ENCODE measurements at places on chromosomes 11 and 22.

DNA sequence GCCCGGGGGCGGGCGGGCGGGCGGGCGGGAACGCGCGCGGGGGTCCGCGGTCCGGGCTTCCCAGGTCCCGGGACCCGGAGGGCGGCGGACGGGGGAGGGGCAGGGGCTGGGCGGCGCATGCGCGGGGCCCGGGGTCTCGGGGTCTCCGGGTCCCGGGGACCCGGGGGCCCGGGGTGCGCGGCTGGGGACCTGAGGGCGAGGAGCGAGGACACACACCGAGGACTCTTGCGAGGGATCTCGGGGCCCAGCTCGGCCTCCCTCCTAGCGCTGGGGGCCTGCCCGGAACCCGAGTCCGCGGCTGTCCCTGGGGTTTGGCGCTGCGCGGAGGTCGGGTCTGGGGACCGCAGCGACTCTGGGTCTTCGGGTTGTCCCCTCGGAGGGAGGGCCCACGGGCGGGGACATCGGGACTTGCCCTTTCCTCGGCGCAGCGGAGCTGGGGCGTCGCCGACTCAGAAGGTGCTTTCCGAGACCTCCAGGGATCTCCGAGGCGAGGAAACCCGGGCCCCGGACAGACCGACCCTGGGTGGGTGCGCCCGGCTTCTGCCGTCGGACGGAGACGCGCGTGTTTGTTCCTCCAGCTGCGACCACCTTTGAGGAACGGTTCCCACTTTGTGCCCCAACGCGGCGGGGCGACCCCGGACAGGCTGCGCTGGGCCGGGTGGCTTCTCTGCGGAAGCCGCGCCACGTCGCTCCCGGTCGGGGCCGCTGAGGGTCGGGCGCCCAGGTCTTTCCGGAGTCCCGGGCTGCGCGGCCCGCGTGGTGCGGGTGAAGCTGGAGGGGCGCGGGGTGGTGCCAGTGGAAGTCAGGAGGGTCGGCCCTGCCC, 540 bp downstream of the PPARA start:
- no peak for DNase-seq

- DNase-seq: peak; percentile 49
Measured at GRCh38 chr11:78110830-78111229, 28.6 kb downstream of the ALG8 start.

GRCh38 chr22:32733923-32734514, 67.5 kb upstream of the TIMP3 start:
- no peak for DNase-seq

DNA sequence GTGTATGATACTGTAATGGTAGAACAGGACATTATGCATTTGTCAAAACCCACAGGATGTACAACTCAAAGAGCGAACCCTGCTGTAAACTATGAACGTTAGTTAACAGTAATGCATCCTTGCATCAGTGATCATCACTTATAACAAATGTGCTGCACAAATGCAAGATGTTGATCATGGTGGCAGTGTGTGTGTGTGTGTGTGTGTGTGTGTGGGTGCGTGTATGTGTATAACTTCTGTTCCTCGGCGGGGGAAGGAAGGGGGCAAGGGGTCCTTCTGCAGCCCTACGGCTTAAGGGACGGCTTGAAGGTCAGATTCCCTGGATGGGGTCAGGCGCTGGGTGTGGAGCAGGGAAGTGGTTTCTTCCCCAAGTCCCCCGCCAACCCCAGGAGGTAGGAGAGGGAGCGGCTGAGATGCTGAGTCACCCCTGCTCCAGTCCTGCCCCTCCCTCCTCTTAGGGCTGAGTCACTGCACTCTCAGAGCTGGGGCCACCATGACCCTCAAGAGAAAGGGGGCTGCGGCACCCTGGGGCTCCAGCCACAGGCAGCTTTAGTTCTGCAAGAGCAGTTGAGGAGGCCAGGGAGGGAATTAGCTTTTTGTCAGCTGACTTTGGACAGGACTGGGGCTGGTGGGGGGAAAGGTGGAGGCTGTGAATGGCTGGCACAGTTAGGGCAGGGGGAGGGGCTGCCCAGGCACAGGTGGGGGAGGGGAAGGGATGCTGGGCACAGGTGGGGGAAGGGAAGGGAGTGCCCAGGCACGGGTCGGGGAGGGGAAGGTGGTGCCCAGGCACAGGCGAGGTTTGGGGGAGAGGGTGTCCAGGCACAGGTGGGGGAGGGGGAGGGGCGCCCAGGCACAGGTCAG, 8.8 kb upstream of the CTSD start:
- DNase-seq: peak; percentile 90

DNA sequence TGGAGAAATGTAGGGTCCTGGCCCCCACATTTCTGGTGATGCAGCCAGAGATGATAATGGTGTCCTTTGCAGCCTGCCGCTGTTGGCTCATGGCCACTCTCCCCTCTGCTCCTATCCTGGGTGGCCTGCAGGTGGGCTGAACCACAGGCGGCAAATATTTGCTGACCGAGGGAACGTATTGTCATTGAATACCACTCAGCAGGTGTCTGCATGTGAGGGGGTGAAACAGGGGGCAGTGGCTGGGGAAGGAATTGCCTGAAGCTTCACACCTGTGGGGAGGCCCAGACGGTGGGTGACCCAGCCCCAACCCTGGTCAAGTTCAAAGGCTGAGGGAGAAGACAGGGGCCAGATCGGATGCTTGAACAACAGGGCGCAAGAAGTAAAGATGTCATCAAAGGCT, 73.3 kb upstream of the WNT11 start:
- DNase-seq: no peak

GRCh38 chr11:121958971-121959325, 157.1 kb downstream of the BLID start:
- DNase-seq: no peak

DNA sequence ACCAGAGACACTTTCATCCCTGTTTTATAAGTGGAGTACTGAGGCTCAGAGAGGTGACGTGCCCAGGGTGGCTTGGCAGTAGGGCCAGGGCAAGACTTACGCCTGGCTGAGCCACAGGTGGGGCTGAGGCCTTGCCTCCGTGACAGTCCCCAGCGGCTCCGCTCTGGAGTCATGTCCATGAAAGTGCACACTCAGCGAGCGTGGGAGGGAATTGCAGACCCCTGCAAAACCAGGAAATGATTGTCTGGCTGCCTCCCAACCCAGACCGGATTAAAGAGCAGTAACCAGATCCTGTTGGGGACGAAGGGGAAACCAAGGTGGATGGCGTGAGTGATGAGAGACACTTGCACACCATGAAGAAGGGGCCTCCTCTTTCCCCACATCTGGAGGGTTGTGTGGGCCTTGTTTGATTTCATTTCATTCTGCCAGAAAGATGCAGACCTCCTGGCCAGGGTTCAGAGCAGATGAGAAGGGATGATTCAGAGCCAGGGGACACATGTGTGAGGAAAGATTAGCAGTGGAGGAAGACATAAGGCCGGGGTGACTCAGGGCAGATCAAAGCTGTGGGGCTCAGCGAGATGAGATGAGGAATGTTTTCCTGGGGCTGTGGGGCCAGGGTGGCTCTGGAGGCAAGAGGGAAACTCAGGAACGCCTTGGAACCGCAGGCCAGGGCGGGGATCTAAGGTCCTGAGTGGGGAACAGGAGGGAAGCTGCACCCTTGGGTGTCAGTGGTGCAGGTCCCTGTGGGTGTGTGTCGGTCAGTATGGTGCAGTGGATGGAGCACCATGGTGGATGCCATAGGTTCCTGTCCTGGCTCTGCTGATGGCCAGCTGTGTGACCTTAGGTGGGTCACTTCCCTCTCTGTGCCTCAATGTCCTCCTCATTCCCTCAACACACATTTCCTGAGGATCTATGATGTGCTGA, 29.9 kb upstream of the LRRC32 start:
- peak; percentile 95 for DNase-seq

DNA sequence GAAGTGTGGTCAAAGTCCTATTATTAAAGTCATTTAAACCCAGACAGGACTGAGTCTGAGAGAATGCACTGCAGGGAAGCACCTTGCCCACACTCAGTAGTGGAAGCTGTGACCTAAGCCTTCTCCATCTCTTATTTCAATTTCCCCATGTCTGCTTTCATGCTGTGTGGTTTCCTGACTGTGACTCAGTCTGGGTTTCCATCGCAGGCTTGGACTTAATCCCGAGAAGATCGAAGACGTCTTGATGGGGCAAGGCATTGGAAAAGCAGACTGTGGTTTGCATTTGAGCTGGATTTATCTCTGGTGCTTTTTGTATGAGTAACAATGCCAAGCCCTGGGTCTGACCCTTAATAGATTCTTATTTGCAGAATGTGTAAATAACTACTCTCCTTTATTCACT, 238.9 kb downstream of the NTM start:
- DNase-seq: peak; percentile 13

GRCh38 chr11:126414615-126415014, 59.1 kb downstream of the ST3GAL4 start:
- DNase-seq: no peak

DNA sequence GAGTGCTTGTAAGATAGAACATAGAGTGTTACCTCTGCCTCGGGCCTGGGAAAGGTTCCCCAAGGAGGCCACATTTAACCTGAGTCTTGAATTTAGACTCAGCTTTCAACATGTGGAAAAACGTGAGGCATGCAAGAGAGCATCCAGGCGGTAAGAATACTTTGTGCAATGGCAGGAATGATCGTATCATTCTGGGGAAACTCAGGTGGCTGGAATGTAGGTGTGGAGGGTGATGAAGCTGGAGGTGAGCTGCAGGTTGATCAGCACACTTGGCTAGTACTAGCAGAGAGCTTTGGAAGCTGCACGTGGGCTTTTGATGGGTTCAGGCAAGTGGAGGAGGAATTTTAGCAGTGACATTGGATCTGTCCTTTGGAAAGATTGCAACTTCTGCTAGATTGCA, 270.3 kb upstream of the RAG2 start:
- DNase-seq: no peak

DNA sequence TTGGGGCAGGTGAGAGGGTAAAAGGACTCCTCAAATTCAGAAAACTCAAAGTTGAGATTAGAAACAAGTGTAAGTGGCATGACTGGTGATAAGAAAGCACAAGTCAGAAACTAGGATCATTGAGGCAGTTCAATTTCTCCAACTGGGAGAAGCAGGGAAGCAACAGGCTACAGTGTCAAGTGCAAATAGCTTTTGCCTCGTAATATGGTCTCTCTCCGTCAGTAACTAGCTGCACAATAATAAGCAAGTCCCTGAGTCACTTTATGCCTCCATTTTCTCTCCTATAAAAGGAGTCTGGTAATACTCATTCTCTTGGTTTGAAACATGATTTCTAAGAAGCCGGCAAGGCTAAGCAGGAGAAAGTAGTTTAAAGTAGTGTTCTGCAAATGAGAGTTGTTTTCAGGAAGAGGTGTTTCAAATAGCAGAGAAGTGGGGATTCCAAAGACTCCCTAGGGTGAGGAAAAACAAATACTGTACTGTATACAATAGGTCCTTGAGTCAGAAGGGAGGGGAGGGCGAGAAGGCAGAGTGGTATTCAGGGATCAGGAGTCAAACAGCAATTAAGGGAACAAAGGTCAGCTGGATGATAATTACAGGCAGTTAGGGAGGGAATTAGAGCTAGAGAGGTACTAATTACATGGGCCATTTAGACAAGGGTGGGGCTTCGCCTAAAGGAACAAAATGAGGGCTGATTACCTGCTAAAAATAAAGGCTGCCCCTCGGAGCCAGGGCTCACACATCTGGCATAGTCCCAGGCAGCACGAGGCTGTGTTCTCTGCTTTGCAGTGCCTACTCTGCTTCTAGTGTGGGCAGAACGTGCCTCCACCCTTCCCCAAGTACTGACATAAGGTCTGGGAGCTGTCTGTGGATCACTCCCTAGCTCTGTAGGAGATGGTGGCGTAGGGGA, 96.0 kb upstream of the BDNF start:
- no peak for DNase-seq

- DNase-seq: no peak
Measured at GRCh38 chr11:62372871-62373270, 35.6 kb downstream of the ASRGL1 start.

DNA sequence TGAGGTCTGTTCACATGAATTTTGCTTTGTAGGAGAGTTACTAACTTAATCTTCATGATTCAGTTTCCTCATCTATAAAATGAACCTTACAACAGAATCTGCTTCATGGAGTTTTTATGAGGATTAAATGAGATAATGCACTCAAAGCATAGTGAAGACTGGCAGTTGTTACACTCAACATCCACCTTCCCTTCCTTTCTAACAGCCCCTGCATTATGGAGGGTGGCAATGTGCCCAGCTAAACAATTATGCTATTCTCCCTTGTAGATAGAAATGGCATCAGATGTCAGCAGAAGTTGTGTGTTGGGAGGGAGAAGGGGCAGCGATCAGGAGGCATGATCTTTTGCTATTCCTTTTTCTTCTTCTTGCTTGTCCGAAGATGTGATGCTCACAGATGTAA, 6.5 kb downstream of the POU2AF1 start:
- DNase-seq: no peak

GRCh38 chr22:39534591-39535356, 2.2 kb upstream of the RPS19BP1 start:
- DNase-seq: peak; percentile 47

DNA sequence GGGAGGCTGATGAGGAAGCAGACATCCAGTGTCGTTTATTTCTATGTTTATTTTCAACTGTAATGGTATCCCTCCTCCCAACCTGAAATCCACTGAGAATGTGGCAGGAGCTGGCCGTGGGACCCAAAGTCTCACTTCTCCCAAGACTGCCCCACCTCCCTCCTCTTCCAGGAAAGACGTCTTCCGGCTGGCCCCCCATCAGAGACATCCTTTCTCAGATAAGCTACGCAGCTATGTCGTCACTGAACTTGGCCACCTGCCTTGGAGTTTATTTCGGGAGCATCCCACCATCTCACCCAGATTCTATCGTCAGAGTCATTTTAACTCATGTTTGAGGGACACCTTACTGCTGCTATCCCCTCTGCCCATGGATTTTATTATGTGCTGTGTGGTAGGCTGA, 13.9 kb downstream of the TMEM184B start:
- no peak for DNase-seq

GRCh38 chr11:74354036-74354435, 42.6 kb upstream of the P4HA3 start:
- DNase-seq: no peak

DNA sequence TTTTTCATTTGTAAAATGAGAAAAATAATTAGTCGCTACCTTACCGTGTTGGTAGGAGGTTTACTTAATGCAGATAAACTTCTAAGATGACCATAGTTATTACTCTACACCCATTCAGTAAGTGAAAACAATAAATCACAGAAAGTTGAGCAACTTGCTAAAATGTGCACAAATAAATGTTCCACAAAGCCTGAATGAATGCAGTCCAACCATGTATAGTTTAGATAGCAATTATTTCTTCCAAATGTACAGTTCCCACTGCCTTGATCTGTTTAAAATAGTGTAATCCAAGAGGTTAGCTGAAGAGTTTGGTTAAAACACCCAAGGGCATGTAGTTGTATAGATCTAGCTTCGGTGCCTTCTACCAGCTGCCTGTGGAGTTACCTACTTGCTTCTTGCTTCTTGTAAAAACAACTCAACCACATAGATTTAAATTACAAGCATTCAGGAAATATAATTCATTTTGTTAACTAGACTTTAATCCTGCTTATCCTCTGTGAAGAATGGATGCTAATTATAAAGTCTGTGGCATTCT, 106.3 kb upstream of the CARD18 start:
- no peak for DNase-seq

GRCh38 chr11:130388607-130389205, 39.7 kb downstream of the ADAMTS8 start:
- no peak for DNase-seq

DNA sequence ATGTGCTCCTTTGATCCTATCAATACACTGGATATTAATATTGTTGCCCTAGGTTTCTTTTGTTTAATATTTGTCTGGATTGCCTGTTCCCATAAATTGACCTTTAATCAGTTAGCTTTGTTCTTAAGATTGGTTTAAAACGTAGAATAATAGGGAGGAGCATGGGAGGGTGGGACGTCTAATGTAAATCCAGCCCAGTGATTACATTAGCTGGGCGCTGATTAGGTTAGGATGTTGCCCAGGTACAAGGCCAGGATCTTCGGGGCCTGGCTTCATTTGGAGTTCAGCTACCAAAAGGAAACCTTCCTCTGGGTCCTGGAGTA, at the start of gene SRSF8:
TSS of gene SRSF8 (plus strand) at position 204 of the 323 bp plus-strand sequence. CDS start 308 bp downstream, outside the sequence.
- DNase-seq: no peak

Data from HCEC 1CT (cell line).